ENCODE measurements at places on chromosomes 11 and 22.

- no peak for DNase-seq
Observed at GRCh38 chr11:13011466-13012055, 2.4 kb downstream of the RASSF10 start.

DNA sequence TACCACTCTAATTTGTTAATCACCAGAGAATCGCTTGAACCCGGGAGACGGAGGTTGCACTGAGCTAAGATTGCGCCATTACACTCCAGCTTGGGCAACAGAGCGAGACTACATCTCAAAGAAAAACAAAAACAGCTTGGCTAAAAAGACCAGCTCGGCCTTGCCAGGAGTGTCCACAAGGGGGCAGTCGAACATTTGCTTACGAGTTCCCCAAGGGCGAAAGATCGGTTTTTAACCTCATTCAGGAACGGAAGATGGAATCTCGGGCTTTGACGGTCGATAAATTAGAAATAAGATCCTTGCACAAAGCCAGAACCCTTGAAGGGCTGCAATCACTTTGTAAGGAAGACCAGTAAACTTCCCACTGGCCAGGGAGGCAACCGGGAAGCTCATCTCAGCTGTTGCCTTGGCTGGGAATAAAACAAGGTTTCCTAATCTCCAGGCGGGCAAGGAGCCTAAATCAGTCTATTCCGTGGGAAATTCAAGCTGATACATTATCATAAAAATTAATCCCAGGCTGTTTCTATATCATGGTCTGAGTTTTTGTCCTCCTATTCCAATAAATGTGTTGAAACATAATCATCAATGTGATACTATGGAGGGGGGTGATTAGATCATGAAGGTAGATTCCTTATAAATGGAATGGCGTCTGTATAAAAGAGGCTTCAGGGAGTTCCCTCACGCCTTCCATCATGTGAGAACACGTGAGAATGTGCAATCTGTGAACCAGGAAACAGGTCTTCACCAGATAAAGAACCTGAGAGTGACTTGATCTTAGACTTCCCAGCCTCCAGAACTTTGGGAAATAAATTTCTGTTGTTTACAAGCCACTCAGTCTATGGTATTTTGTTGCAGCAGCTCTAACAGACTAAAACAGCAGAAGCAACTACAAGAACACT is 14.9 kb upstream of the SLC29A2 start:
- peak; percentile 93 for DNase-seq

DNA sequence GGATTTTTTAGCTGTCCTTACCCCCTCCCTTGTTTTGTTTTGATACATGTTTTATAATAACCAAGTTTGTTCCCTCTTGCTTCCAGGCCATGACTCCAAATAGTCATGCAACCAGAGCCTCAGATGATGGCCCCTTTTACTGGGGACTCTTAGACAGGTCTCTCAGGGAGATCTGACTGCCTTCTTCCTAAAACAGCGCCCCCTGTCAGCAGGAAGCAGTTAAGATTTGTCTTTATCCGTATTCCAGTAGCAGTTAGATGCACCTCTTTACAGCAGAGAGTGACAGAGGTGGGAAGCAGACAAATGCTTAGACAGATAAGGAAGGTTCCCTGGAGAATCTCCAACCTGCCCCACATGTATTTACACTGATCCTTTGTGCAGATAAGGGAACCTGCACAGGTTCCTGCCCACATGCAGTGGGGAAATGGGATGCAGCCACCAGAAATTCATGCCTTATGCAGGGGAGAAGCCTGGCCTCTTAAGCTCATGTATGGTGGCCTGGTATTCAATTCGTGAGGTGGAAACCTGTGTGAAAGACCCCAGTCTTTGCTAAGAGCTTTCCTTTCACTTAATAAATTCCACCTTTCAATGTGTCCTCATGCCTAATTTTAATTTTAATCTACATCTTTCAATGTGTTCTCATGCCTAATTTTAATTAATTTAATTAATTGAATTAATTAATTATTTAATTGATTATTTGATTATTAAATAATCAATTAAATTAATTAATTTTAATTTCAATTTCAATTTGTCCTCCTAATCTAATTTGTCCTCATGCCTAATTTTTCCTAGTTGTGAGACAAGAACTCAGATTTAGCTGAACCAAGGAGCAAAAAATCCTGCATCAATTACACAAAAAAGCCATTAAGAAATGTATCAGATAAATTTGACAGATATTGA is 11.5 kb upstream of the GLYAT start:
- no peak for DNase-seq

GRCh38 chr11:18392434-18393321 is 1.7 kb upstream of the LDHA start:
- DNase-seq, result no peak

DNA sequence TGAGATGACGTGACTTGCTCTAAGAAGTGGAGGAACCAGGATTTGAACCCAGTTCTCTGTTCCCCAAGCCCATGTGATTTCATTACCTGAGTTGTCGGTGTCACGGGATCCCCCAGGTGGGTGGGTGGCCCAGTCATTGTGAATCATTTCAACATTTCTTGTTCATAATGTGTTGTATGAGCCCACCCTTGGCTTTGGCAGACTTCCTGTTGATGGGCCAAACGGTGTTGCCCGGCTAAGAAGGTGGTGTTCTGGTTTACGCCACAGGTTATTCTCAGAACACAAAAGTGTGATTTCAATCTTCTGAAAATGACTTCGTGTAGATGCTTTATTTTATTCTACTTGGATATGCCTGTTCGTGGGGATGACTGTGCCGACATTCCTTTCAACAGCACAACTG is 21.6 kb upstream of the ST14 start:
- no peak for DNase-seq

- DNase-seq, result no peak
Observed at GRCh38 chr11:110977661-110978060, 265.4 kb upstream of the ARHGAP20 start.

GRCh38 chr22:33247758-33248157 is 189.6 kb upstream of the SYN3 start:
- DNase-seq, result no peak

GRCh38 chr11:114233755-114234154 is 62.4 kb upstream of the NNMT start:
- no peak for DNase-seq

GRCh38 chr11:19332476-19332875 is 91.7 kb upstream of the E2F8 start:
- DNase-seq, result no peak

- DNase-seq, result peak; percentile 85
Observed at GRCh38 chr22:40721266-40721665, 42.0 kb downstream of the MCHR1 start.

DNA sequence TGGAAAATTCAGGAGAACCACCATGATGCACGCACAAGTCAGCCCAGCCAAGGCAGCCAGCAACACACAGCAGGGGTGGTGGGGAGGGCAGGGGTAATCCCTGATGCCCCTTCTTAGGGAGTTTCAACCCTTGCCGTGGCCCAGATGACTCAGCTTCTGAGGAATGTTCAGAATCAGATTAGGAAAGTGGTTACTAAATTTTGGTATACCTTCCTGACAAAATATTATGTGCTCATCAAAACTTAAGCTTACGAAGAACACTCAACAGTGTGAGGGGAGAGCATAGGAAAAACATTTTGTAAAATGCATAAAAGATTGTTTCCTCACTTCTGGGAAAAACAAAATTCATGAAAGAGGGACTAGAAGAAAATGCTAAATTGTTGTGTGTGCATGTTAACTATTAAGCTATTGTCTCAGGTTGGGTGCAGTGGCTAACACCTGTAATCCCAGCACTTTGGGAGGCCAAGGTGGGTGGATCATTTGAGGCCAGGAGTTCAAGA is 32.1 kb downstream of the SERPIND1 start:
- no peak for DNase-seq

DNA sequence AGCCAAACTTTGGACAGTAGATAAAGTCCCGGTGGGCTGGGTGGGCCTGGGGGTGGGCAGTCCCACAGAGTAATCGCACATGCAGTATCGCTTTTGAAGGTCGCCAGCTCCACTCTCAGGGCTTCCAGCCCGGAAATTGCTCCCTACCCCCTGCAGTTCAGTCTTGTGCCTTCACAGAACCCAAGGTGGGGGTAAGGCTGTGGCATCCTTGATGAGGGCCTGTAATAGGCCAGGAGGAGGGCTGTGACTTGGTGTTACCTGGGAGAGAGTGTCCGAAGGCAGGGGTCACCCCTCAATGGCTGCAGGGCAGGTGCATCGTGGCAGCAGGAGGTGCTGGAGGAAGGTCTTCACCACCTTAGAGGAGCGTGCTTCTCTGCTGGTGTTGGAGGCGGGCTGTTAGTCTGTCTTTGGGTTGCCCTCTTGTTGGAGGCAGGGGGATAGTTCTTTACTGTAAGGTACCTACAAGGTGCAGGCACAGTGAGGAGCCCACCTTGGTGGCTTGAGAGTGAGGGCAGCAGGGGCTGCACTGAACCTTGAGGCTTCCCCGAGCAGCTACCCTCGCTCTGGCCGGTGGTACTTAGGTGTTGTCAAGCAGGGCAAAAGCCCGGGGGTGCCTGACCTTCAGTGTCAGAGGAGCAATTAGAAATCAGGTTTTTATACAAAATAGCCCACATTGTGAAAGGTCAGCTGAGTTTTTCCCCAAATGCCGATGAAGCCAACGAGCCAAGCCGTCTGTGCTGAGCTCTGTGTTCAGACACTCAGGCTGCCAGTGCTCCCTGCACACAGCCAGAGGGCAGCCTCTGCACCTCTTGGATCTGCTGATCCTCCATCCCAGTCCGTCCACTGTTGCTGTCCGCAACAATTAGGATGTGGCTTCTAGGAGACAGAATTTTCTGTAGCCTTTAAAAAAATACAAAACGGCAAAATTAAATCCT is 21.9 kb downstream of the SAMM50 start:
- DNase-seq, result no peak

- peak; percentile 85 for DNase-seq
Observed at GRCh38 chr11:63023841-63024648, 8.4 kb upstream of the SLC22A8 start.

DNA sequence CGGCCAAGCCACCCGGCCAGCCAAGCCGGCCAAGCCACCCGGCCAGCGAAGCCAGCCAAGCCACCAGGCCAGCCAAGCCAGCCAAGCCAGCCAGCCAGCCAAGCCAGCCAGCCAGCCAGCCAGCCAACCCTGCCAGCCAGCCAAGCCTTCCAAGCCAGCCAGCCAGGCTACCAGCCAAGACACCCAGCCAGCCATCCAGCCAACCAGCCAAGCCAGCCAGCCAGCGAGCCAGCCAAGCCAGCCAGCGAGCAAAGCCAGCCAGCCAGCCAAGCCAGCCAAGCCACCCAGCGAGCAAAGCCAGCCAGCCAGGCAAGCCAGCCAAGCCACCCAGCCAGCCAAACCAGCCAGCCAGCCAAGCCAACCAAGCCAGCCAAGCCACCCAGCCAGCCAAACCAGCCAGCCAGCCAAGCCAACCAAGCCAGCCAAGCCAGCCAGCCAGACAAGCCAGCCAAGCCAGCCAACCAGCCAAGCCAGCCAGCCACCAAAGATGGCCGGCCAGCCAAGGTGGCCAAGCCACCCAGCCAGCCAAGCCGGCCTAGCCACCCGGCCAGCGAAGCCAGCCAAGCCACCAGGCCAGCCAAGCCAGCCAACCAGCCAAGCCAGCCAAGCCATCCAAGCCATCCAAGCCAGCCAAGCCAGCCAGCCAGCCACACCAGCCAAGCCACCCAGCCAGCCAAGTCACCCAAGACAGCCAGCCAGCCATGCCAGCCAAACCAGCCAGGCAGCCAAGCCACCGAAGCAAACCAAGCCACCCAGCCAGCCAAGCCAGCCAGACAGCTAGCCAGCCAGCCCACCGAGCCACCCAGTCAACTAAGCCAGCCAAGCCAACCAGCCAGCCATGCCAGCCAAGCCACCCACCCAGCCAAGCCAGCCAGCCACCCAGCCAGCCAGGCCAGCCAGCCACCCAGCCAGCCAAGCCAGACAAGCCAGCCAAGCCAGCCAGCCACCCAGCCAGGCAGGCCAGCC is 28.8 kb downstream of the CCT8L2 start:
- no peak for DNase-seq

DNA sequence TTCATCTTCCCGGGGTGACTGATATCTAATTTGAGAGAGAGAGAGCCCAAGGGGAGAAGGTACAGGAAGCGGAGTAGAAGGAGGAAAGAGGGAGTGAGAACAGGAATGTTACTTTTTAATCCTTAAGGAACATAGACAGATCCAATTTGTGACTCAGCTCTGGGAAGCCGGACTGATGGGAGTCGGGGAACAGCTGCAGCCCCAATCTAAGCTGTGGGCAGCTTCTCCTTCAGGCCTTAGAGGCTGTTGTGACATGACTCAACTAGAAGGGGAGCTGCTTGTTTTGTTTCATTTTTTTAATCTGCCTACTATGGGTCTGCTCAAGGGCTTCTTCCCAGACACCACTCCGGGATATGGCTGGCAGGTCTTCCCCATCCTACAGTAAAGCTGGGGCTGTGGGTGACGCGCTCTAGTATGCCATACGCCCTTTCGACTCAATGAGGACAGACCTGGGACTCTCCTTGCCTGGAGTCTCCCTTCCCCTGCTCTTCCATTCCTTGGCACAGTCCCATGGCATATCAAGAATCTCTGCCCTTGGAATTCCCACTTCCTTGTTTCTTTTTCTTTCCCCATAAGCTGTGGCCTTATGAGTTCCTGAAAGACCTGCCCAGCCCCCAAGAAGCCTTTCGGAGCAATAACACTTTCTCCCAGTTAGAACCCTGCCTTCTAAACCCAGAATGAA is 103.3 kb upstream of the AKIP1 start:
- no peak for DNase-seq

DNA sequence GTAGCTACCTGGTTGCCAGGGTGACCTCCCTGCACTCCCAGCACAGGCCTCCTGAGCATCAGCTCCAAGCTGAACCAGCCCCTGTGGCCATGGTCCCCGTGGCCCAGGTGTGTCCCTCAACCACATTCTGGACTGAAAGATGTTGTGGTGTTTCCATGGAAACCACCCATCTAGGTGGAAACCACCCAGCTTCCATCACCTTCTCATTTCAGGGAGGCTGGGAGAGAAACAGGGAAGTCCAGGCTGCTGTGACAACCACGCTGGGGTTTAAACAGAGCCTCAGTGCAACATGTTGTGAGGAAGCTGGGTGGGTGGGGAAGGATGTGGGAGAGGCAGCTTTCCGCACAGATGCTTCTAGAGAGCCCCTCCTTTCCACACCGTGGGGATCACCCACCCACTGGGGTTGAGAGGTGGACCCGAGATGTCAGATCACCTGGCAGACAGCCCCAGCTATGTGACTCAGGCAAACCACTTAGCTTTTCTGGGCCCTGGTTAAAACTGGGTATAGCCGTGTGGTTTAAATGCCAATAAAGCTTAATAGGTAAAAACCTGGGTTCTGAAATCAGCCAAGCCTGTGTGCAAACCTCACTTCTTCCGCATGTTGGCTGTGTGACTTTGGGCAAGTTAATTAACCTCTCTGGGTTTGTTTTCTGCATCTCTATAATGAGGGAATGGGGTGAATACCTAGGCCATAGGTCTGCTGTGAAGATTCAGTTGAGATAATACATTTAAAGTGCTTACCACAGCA is 46.4 kb downstream of the CD82 start:
- DNase-seq, result no peak

DNA sequence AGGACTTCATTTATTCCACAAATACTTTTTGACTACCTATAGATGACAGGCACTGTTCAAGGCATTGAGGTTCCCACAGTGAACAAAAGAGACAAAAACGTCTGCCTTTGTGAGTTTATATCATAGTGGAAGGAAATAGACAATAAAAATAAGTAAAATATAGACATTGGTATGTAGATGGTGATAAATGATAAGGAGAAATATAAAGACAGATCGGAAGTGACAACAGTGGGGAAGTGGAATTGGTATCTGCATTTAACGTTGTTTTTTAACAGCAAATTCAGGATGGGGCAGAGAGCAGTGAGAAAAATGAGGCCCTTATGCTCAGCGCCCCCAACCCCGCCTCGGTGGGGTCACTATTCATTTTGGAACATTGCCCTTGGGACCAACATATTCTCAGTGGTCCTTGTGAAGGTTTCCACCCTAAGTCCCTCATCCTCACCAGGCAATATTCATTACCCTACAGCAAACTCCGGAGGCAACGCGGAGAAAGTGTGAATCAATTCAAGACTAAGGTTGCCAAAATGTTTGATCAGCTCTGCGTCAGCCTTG is 627 bp upstream of the PEX26 start:
- DNase-seq, result no peak
